ENCODE measurements at places on chromosomes 2 and 18. TPM values are rescaled to one million over a fixed set of nuclear protein-coding genes. Genes with fewer than 3 reads are reported as not detected.

The DES gene
- 5.0 TPM for total RNA-seq

The ASIC4 gene
- not detected for total RNA-seq

The SLC9A4 gene
- total RNA-seq, result not detected

The STARD6 gene
- total RNA-seq, result 0.15 TPM

The ANKRD62 gene
- not detected for total RNA-seq

The SLC5A7 gene
- total RNA-seq, result not detected

The SMAD2 gene
- total RNA-seq, result 42.7 TPM

Measured in bronchus fibroblast of lung (primary cell).